Stimulated activated naive CD4-positive, alpha-beta T cell treated with Interleukin-2 at 50 U/mL for 16 hours (primary cell): ENCODE measurements at places on chromosomes 1 and 21.

DNA sequence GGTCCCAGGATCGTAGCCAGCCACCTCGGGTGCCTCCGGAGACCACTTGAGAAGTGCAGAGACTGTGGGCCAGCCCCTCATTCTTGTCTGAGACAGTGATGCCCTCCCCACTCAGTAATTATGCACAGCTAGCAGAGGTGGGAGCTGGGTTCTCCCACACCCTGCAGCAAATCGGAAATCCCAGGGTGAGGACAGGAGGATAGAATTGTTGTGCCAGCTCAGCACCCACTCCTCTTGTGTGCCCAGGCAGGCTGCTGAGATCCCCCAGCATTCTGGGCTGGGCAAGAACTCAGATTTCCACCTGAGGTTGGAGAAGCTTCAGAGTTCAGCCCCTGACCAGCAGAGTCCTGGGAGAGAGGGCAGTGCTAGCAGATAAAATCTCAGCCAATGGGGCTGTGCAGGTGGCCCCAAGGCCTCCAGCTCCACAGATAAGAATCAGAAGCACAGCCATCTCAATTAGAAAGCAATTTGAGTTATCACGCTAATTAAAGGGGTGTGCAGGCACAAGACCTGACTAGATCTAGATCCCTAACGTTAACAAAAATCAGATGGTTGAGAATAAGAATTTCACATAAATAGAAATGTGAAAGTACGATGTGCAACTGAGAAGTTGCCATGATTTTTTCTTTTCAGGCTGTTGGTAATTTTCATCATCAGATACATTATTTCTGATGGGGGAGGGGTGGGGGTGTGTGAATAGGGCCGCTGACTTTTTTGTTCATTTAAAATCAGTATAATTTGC is 45.5 kb upstream of the IRF2BP2 start:
- DNase-seq: no peak

GRCh38 chr1:227174164-227174563 is 144.1 kb downstream of the CDC42BPA start:
- DNase-seq: no peak

DNA sequence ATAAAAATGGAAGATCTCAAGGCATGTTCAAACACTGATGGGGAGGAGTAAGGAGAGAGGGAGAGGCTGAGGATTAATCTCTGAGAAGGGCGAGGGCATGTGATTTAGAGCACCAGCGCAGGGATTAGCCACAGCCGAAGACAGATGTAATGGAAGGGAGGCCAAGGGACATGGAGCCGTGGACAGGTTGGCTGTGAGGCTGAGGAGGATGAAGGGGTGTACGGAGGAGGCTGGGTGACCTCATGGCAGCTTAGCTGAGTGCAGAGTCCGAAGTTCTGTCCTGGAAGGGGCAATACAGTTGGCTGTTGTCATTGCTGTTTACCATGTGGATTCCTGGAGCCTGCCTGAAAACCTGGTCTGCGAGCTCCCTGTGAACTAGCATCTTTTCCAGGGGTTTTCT is 342.8 kb downstream of the RPS6KC1 start:
- DNase-seq: no peak

- no peak for DNase-seq
Observed at GRCh38 chr1:219373616-219373935, 199.9 kb downstream of the LYPLAL1 start.

DNA sequence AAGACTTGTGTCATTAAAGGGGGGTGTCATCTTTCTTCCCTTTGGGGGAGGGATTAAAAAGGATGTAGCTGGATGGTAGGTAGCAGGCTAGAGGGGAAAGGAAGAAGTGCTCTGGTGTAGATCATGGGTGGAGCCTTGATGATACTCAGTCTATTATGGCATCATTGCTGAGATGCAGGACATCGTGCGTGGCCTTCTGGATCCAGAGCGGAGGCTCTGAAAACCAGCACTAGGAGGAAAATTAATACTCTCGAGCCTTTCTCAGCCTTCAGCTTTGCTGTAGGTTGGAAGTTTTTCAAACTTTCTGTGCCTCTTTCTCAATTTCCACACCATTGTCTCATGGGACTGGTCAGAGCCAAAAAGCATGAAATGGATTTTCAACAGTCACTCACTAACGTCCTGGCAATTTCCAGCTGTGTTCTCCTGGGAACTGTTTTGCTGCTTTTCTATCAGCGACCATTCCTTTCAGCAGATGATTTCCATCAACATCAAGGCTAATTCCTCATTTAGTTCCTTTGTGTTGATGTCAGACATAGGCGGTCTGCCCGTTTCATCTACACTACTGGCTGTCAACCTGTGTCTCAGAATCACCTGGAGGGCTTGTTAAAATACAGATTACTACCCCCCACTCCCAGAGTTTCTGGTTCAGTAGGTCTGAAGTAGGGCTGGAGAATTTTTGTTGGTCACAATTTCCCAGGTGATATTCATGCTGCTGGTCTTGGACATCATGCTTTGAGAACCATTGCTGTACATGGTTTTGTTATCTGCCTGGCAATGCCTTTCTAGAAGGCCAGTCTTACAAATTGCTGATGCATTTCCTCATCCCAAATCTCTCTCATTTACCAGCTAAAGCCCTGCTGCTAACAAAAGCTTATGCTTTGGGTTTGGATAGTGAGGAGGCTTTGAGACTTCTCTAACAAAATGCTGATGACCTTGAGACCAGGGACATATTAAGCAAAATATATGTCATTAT is 7.7 kb downstream of the CACNA1E start:
- no peak for DNase-seq

DNA sequence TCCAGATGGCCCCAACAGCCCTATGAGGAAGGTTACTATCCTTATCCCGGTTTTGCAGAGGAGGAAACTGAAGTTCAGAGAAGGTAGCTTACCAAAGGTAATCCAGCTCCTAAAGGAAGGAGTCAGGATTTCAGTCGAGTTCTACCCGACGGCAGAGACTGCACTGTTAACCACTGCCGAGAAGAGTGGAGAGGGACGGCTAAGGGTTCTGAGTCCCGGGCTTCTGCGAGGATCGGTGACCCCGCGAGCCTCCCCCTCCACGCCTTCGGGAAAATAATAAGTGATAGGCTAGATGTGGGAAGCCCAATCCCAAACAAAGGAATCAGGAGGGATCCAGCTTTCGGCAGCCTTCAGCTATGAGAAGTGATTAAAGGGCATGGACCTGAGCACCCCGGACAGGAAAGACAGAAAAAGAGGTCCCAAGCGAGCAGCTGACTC is 587 bp downstream of the TMEM53 start:
- DNase-seq: no peak

DNA sequence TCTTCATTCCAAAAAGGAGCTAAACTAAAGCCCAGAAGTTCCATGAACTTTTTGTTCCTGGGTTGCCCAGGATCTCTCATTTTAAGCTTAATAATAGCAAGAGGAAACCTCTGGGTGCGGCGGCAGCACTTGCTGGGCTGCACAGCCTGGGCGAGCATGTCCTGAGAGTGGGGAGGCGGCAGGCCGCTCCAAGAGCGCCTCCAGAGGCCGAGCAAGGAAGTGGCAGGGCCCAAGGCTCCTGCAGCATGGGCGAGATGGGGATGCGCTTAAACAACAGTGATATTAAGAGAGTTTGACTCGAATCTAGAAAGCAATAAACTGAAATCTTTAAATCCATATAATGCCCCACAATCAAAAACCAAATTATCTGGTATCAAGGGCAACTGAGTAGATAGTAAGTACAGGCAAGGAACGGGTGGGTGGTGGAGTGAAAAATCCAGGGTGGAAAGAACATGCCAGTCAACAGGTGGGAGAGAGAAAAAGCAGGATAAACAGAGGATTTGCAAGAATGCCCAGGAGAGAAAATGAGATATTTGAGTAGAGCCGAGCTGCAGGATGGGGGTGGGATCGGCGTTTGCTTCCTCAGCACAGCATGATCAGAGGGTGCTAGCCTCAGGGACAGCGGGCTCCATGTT is 14.1 kb upstream of the TNR start:
- no peak for DNase-seq

- DNase-seq: no peak
Observed at GRCh38 chr1:106831511-106831910, 225.0 kb upstream of the PRMT6 start.

DNA sequence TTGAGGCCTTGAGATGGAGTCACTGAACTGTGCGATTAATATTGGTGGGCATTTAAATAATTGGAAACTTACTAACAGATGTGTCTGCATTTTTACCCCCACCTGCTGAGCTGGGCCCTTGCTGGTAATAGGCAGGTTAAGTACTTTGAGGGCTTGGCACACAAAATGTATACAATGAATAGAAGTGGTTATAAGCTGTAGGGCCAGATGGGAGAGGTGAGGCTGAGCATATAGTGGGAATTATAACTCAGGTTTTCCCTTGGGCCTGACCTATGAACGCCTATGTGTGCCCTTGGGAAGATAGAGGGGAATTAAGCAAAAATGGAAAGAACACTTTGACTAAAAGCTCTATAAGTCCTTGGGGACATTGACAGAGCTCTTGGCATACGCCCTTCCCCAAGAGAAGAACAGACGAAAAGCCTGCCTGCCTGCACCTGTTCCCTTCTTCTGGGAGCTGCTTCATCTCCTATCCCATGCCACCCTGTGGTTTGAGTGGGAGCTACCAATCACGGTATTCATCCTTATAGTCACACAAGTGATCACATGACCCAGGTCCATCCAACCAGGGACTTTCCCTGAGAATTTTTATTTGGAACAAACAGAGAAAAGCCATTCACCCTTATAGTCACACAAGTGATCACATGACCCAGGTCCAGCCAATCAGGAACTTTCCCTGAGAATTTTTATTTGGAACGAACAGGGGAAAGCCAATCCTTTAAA is 260.7 kb upstream of the CSF3R start:
- no peak for DNase-seq

DNA sequence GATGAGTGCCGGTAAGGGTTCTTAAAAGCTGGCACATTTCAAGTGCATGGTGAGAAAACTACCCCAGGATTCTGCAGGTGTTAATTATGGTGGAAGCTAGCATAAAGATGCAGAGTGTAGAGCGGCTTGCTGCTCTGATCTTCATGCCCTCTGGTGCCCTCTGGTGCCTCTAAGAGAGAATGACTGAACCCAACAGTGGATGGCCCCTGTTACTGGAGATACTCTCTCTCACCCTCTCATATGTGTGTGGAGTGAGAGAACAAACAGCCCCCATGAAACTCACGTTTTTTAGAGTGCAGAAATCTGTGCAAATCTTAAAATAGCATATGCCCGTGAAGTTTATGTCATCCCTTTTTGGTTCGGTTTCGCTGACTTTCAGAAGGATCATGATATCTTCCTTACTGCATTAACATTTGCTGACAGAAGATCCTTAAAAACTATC is 90.0 kb downstream of the GRIK1 start:
- peak; percentile 2 for DNase-seq

DNA sequence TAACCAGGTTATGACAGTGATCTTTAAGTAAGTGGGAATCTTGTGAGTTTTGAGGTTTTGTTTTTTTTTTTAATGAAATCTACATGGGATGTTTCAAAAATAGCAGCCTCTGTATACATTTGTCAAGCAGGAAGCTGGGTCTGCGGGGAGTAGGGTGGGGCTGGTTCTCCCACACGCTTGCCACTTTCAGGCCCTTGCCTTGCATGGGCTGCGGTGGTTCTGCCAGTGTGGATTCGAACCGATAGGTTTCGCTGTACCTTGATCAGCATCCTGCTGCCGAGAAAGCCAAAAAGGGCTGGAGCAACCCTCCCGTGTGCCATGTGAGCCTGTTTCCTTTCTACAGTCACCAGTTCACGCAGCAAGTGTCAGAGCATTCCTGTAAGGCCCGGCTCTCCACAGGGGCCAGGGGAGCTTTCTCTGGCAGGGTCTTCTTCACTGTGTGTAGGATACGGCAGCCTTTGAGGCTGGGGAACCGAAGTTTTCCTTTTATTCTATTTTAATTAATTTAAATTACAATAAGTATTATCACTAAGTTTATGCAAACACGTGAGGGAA is 79.2 kb upstream of the SAMD11 start:
- DNase-seq: peak; percentile 4

DNA sequence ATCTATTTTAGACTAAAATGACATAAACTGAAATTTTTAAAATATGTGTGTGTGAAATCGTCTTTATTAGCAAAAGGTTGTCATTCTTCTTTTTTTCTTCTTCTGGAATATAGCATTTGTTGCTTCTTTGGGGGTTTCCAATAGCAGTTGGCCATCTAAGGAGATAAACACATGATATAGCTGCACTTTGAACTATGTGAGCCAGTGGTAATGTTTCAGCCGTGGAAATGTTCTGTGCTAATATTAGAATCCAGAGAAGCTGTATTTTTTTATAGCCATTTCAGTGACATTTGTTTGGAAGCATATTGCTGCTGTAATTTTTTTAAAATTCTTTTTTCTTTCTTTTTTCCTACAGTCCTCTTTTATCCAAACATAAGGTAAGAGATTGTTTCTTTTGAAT is 75.1 kb downstream of the CNST start:
- no peak for DNase-seq

DNA sequence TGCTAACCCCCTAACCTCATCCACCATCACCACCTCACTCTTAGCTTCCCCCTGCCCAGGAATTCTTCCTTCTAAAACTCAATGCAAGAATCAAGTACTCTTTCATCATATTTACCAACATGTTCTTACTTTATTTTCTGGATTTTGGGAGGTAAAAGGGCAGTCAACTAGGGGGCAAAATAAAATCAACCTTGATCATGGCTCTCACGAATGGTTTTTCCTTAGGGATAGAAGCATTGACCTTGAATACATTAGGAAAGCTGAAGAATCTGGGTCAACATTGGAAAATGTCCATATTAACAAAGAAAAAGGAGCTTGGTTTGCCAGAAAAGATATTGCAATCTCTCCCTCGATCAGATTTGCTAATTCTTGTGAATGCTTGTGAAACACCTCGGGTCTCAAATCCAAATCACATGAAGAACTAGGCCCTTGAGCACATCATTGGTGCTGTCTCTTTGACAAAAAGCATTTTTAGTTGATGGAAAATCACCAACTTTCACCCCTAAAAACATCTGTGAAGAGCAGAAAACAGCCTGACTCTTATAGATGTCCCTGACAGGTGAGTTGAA is 58.9 kb downstream of the ZC3H11B start:
- no peak for DNase-seq

DNA sequence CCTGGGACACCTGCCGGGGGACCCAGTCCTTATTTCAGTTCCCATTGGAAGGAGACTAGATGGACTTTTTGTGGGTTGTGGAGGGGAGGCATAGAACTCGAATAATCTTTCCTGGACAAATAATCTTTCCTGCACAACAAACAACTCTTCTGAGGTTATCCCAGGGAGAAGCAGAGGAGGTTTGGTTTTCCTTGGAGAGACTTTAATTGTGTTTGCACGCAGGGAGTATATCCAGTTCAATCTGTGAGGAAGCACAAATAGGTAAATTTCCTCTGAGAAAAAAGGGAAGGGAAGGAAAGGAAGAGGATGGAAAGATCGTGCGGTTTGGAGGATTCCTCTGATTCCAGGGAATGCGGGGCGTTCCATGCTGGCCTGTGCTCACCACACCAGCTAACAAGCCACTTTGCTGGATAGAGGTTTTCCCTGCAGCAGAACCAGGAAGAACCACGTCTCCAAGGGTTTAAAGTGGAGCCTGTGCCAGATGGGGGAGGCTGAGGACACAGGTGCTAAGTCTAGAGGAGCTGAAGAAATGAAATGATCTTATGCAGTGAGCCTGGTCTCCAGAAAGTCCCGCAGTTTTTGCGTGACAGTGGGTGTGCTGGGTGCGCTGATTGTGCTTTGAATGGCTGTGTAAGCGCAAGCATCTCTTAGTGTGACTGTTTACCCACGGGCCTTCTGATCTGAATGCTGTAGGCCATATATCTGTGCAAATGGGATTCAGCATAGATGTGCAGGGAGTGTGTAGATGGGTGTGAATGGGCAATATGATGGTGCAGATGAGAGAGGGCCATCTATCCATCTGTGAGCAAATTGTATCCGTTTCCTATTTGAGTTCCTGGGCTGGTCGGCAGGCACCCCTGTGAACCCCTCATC is 7.6 kb downstream of the PAX7 start:
- no peak for DNase-seq

GRCh38 chr1:59332983-59333382 is 36.1 kb downstream of the FGGY start:
- no peak for DNase-seq

GRCh38 chr1:94863919-94864318 is 43.8 kb downstream of the SLC44A3 start:
- DNase-seq: no peak
